ENCODE measurements at places on chromosomes 3 and 15. TPM values are rescaled to one million over a fixed set of nuclear protein-coding genes. Genes with fewer than 3 reads are reported as not detected.

The GALNT15 gene
- polyA plus RNA-seq, result not detected

The LSMEM2 gene
- 0.17 TPM for polyA plus RNA-seq

The ANKRD63 gene
- not detected for polyA plus RNA-seq

The KLHL25 gene
- polyA plus RNA-seq, result 2.0 TPM

The LRRIQ4 gene
- polyA plus RNA-seq, result 0.21 TPM

The USP8 gene
- polyA plus RNA-seq, result 36.3 TPM

The TMIE gene
- not detected for polyA plus RNA-seq

The PLAAT1 gene
- not detected for polyA plus RNA-seq

The SLC12A1 gene
- not detected for polyA plus RNA-seq

- H3K4me3 ChIP-seq, result no peak overlapping the region
- peaks cover 2% of the 10 kb centered on the region for H3K36me3 ChIP-seq
- H3K27ac ChIP-seq, result no peak overlapping the region
These were observed 8.3 kb downstream of the IQSEC1 start for GRCh38 chr3:13064964-13065363.

- 0 out of 2 replicates have a peak, but pooled peaks cover 8% of the 10 kb centered on the region for H3K4me1 ChIP-seq
- H3K27ac ChIP-seq, result no peak overlapping the region
- H3K27me3 ChIP-seq, result no peaks in the 10 kb centered on the region
- peaks cover 16% of the 10 kb centered on the region for H3K36me3 ChIP-seq
These were observed 2.7 kb downstream of the IREB2 start for GRCh38 chr15:78440375-78441373.

DNA sequence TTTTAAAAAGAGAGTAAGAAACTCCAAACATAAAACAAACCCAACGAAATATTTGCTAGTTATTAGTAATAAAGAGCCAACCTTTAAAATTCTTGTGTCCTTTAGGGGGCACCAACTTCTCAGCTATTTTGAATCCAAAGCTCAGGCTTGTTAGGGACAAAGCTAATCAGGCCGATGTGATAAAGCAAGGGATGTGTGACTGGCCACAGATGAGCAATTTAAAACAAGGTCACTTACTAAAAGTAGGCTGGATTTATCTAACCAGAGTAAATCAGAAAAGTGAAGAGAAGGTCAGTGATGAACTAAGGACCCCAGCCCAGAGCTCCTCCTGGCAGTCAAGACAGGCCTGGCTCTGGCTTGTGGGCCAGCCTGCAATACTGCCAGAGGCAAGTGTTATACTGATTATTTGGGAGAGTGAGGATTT, 108.5 kb downstream of the CYP19A1 start:
- no peak for DNase-seq
- H3K27ac ChIP-seq, result no peak overlapping the region
- no peaks in the 10 kb centered on the region for H3K36me3 ChIP-seq
- no peak overlapping the region for H3K4me3 ChIP-seq
- H3K4me1 ChIP-seq, result peaks cover 16% of the 10 kb centered on the region

DNA sequence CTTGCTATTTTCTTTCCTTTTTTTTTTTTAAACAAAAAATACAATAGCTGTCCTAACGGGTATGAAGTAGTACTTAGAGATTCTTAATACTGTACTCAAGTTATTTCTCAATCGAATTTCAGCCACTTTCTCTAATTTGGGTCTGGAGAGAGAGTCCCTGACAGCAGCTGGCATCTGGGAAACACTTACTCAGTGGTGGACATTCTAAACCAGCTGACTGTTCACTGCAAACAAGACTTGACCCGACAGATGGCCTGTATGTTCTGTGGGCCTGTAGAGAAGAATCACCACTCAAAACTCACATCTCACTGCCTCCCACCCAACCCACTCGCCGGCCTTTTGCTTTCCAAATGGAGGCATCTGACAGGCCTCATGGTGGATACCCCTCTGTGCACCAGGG, 199.6 kb downstream of the ATP10A start:
- H3K27me3 ChIP-seq, result no peaks in the 10 kb centered on the region
- no peak overlapping the region for H3K4me3 ChIP-seq

- peak overlapping the region; percentile 78 for H3K27ac ChIP-seq
- H3K36me3 ChIP-seq, result no peaks in the 10 kb centered on the region
- peak overlapping the region; percentile 22 for H3K4me3 ChIP-seq
- peaks cover 30% of the 10 kb centered on the region for H3K4me1 ChIP-seq
These were observed 113.5 kb downstream of the FNDC3B start for GRCh38 chr3:172152874-172153273.

DNA sequence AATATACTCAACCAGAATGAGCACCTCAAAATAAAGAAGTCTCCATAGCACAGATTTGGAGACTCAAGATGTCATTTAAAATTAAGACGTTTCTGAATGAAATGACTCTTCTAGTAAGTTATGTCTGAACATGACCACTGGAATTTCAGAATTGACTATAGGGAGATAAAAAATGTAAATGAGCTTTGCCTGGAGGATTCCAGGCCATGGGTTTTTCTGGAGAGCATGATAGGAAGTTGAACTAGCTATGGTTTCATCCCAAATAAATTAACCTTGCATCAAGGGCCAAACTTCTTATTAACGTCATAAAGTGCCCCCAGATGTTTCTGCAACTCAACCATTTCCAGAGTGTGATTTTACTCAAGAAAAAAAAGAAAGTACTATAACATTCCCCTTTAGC, 222.6 kb upstream of the NR2F2 start:
- no peaks in the 10 kb centered on the region for H3K4me1 ChIP-seq
- H3K27ac ChIP-seq, result no peak overlapping the region

DNA sequence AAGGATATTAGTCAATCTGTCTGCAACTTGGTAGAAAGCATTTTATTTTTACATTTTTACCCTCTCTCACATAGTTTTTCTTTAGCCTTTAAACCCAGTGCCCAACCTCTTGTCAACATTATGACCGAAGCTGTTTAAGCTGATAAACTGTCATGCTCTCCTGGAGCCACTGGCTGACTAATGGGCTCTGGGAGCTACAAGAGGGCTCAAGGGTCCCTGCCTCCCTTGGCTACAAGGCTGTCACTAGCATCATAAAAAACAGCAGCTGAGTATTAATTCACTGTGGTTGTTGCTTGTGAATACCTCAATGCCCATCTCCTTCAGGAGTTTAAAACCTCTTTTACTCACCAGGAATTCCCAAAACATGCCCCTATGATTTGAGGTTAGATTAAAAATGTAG, 237.9 kb downstream of the ZMAT3 start:
- H3K4me3 ChIP-seq, result no peak overlapping the region
- no peaks in the 10 kb centered on the region for H3K27me3 ChIP-seq
- H3K4me1 ChIP-seq, result no peaks in the 10 kb centered on the region
- DNase-seq, result no peak
- H3K36me3 ChIP-seq, result no peaks in the 10 kb centered on the region
- no peak overlapping the region for H3K27ac ChIP-seq

GRCh38 chr3:130895690-130896488, 2.0 kb downstream of the ATP2C1 start:
- DNase-seq, result no peak
- peaks cover 10% of the 10 kb centered on the region for H3K4me1 ChIP-seq
- H3K27ac ChIP-seq, result no peak overlapping the region
- no peaks in the 10 kb centered on the region for H3K36me3 ChIP-seq

DNA sequence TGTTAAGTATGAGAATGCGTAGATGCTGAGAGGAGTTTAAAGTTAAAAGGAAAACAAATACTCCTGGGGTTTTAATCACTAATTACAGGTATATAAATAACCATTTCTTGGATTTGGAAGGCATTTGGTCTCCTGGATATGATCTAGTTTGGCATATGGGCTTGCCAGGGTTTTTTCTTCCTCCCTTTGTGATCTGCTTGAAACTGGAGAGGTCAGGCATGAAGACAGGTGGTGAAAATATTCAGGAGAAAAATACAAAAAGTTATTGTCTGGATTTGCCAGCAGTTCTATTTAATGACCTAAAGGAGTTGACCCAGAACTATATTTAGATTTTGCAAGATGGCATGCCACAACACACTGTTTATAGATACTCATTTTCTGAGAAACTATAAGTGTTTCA, 136.3 kb downstream of the DIPK2A start:
- H3K27me3 ChIP-seq, result no peaks in the 10 kb centered on the region
- no peaks in the 10 kb centered on the region for H3K36me3 ChIP-seq
- no peak for DNase-seq
- H3K27ac ChIP-seq, result no peak overlapping the region
- peaks cover 5% of the 10 kb centered on the region for H3K4me1 ChIP-seq

DNA sequence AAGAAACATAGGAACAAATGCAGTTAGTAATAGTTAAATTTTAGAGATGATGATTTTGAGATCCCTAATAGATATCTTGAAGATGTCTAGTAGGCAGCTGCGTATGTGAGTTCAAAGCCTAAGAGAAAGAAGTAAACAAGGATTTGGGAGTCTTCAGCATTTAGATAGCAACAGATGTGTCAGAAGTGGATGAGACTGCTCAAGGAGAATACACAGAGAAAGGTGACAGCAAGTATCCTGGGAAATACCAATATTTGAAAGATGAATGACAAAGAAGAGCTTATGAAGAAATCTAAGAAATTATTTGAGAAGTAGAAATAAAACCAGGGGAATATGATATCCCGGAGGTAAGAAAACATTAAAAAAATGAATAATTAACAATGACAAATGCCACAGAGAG, 130.9 kb downstream of the PCCB start:
- no peak overlapping the region for H3K4me3 ChIP-seq
- H3K4me1 ChIP-seq, result peaks cover 3% of the 10 kb centered on the region
- H3K36me3 ChIP-seq, result no peaks in the 10 kb centered on the region
- H3K27me3 ChIP-seq, result no peaks in the 10 kb centered on the region

- no peak overlapping the region for H3K4me3 ChIP-seq
- H3K27ac ChIP-seq, result no peak overlapping the region
- no peak for DNase-seq
- peaks cover under 1% of the 10 kb centered on the region for H3K27me3 ChIP-seq
These were observed 13.3 kb downstream of the CPNE9 start for GRCh38 chr3:9716801-9717555.

DNA sequence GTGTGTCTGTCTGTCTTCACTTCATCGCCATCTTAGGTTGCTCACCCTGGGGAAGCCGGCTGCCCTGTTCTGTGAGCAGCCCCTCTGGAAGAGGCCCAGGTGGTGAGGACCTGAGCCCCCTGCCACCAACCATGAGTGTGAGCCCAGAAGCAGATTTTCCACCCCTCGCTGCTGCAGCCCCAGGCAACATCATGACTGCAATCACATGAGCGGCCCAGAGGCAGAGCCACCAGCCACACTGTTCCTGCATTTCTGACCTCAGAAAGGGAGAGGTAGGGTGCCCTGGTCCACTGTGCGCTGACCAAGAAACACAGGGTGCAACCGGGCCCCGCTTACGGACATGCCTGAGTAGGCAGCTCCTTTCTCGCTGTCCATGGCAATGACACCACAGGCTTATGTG, 92.3 kb upstream of the IQSEC1 start:
- H3K27ac ChIP-seq, result no peak overlapping the region
- no peaks in the 10 kb centered on the region for H3K36me3 ChIP-seq
- H3K4me3 ChIP-seq, result no peak overlapping the region
- no peak for DNase-seq

DNA sequence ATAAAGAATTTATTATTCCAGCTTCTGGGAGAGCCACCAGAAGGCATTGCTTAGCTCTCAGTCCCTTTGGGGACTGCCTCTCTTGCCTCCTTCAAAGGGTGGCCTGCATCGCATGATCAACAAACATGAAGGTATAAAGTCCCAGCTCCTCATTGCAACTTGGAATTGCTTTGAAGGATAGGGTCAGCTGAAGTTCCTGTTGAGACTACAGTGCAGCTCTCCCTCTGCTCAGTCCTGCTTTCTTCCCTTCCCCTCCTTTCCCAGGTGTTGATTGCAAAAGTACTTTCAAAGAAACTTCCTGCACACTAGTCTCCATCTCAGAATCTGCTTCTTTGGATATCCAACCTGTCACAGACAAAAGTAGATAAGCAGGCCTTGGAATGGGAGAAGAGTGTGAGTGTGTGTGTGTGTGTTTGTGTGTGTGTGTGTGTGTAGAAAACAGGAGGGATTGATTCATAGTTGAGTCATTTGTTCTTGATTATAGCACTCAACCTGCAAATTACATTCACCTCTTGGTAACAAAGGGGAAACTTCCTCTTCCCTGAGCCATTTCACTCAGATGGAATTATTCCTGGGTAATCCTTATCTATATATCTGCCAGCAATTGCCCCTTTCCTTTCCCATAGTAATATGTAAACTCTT, 13.7 kb downstream of the CCR8 start:
- H3K27me3 ChIP-seq, result no peaks in the 10 kb centered on the region
- no peak overlapping the region for H3K27ac ChIP-seq
- no peaks in the 10 kb centered on the region for H3K36me3 ChIP-seq
- H3K4me1 ChIP-seq, result peaks cover 17% of the 10 kb centered on the region

DNA sequence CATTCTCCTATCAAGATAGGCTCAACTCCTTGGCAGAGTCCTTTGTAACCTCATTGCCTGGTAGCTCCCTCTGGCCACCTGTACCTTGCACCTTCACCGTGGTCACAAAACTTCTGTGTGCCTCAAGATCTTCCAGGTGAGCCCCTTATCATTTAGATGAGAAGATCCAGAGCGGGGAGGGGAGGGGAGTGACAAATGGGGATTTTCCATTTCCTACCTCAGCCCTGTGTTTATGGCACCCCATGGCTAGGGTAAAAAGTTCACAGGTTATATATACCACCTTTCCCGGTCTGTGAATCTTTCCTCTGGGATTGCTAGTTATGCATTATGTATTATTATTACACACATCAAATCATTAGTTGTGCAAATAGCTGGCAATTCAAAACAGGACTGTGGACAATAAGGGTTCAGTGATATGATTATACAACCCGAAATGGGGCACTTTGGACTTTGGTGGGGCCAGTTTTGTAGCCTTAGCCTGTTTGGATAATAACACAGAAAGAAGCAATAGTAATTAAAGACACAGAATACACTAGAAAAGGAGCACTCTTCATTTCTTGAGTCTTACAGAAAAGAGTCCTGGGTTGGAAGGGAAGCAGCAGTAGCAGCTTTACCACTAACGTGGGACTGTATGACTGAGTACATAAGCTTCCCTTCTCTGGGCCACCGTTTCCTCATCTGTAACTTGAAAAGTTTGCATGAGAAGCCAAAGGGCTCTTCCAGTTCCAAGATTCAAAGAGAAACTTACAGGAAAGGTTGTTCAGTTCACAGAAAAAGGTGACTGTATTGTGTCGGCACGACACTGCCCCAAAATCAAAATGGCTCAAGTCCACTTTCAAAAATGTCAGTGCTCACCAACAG, 7.1 kb downstream of the TLE3 start:
- peaks cover 26% of the 10 kb centered on the region for H3K36me3 ChIP-seq
- H3K27ac ChIP-seq, result no peak overlapping the region
- no peak overlapping the region for H3K4me3 ChIP-seq
- no peaks in the 10 kb centered on the region for H3K27me3 ChIP-seq
- DNase-seq, result no peak
- H3K4me1 ChIP-seq, result peaks cover 15% of the 10 kb centered on the region
